GM12892 (cell line): ENCODE measurements at places on chromosomes 1 and 21.

GRCh38 chr1:113579256-113580018 lies 179.8 kb downstream of the PHTF1 start:
- no peak for DNase-seq

GRCh38 chr1:21523297-21523813 lies 14.1 kb downstream of the ALPL start:
- DNase-seq, result no peak

- no peak for DNase-seq
These were observed 24.3 kb downstream of the UBE2Q1 start for GRCh38 chr1:154533952-154534844.

GRCh38 chr1:57017200-57017599 lies 51.4 kb upstream of the C8B start:
- DNase-seq, result no peak

DNA sequence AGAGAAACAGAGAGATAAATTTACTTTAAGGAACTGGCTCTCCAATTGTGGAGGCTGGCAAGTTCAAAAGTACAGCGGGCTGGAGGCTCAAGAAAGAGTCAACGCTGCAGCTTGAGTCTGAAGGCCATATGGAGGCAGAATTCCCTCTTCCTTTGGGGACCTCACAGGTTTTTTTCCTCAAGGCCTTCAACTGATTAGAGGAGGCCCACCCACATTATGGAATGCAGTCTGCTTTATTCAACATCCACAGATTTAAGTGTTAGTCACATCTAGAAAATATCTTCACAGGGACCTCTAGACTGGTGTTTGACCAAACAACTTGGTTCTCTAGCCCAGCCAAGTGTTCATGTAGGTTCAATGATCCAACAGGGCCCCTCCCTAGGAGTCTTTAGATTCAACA lies 117.8 kb downstream of the SLC35F3 start:
- no peak for DNase-seq

- no peak for DNase-seq
These were observed 24.8 kb downstream of the S1PR1 start for GRCh38 chr1:101261623-101262022.

DNA sequence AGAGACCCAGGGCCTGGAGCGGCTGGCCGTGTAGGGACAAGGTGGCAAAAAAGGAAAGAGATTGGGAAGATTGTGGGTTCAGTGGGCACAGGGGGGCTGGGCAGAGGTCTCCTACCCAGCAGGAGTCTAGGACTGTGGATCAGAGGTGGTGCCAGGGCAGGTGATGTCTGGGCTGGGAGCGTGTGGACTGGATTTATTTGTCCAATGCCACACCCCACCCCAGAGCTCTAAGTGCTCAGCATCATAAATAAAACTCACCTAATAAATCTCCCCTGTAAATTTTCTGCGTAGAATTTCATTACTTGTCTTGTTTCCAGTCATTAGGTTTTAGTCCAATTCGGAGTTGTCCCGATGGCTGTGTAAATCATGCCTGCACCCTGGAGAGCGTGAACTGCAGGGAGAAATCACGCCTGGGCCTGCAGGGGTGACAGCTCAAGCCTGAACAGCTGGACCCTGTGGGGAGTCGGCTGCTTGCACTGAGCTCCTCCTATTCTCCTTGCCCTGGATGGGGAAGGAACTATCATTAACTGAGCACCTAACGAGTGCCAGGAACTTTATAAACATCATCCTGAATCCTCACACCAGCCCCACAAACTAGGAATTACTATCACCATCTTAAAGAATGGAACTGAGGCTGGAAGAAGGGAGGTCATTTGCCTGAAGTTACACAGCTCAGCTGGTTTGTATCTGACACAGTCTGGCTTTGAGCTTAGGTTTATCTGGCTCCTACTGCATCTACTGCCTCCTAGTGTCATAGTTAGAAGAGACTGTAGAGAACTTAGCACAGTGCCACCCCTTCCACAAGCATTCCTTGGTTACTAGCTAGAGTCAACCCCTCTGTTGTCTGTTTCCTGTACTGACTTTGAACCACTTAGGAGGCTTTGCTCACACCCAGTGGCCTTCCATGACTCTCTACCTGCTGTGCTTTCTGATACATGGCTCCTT lies 25.0 kb upstream of the POU3F1 start:
- no peak for DNase-seq

DNA sequence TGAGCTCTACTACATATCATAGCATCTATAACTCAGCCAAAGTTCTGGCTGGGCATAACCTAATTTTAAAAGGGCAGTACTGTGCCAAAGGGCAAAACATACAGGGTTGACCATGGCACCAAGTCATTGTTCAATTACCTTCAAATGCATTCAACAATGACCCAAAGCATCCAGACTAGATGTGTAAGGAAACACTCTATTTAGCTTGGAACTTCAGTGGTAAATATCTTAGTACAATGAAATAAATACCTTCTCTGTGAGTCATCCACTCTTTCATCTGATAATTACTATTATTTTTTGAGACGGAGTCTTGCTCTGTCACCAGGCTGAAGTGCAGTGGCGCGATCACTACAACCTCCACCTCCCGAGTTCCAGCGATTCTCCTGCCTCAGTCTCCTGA lies 70.0 kb downstream of the NVL start:
- DNase-seq, result no peak

GRCh38 chr21:39688010-39688409 lies 57.0 kb upstream of the IGSF5 start:
- no peak for DNase-seq

DNA sequence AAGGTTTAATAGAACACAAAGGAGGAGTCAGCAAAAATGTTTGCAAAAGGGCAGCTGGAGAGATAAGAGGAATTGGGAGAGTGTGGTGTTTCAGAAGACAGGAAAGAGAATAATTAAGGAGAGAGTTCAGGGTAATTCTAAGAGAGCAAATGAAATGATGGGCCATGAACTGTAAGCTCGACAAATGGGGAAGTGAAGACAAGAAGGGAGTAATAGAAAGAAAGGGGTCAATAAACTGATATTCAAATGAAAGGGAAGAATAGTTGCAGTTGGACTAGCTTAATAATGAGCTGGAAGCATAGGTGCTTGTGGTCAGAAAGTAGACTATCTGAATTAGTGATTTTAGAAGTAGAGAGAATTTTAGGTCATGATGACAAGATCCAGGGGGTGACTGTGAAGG lies 15.6 kb upstream of the RNF220 start:
- no peak for DNase-seq

GRCh38 chr1:88787023-88787903 lies 103.2 kb downstream of the PKN2 start:
- DNase-seq, result no peak

- no peak for DNase-seq
These were observed 1433.1 kb downstream of the PLA2G4A start for GRCh38 chr1:188261849-188262248.

DNA sequence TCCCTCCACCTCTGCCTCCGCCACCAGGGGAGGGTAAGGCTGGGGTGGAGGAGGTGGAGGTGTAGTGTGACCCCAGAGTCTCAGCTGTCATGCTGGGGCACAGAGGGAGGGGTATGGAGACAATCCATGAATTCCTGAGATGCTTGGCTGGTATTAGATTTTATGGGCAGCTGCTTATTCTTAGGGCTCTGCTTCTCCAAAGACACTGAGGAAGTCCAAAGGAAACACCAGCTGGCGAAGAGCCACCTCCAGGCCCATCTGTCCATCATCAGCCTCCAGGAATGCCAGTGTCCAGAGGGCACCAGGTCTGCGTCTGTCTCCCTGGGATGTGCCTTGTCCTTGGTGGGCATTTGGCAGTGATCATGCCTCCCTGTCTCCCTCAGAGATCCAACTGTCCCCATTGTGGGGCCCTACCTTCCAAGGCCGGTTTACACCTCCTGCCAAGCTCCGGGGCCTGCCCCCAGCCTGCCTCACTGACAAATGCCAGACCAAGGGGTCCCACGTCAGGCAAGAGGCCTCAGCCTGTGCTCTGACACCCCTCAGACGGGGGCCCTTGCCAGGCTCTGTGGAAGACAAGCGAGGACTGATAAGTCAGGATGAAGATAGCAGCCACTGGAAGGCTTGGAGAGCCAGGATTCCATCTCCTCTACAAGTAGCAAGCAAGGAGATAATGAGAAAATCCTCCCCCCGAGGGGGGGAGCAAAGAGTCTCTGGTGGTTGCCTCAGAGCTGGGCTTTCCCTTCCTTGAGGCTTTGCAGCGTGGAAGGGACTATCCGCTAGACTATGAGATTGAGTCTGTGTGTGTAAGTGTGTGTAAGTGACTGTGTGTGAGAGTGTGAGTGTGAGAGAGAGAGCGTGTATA lies 1.6 kb downstream of the TNNI1 start:
- DNase-seq, result no peak
